ENCODE measurements at places on chromosomes 7 and 10.

DNA sequence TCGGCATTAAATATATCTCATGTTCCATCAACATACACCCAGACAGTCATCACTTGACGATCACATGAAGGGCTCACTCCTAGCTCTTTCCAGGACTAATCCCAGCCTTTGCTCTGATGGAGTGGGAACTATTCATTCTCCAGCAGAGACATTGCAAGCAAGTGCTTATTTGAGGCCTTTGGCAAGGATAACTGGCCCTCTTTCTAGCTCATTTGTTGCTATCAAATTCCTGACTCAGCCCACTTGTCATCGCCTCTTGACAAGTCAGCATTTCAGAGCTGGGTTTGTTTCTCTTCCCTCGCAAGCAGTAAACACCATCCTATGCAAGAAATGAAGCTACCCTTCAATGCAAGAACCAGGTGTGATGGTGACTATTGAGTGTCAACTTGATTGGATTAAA lies 1165.7 kb upstream of the AUTS2 start:
- no peak for DNase-seq

GRCh38 chr7:16564909-16565426 lies 38.3 kb downstream of the LRRC72 start:
- DNase-seq = no peak

GRCh38 chr10:109835257-109835656 lies 88.1 kb downstream of the XPNPEP1 start:
- DNase-seq = no peak

GRCh38 chr10:18351421-18351820 lies 211.2 kb downstream of the CACNB2 start:
- DNase-seq = no peak

DNA sequence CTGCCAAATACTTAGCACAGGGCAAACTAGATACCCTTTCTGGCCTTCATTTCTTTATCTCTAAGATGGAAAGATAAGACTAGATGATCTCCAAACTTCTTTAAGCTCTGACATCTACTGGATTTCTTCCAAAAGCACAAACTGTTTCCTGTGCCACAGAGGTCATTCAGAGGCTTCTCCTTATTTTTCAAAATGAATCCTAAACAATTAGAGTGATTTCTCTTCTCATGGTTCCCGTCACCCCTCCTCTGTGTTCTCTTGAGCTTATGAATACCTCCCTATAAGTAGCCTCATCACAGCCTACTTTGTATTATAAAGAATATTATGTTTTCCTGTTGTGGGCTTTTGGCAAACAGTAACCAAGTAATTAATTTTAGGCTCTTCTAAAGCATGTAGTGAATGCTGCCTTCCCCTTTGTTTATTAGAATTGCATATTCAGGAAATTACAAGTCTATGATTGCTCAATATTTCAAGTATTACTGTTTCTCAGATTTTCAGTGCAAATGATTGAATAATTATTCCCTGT lies 179.5 kb downstream of the REEP3 start:
- DNase-seq = no peak

GRCh38 chr7:25632616-25633015 lies 404.3 kb upstream of the NPVF start:
- DNase-seq = no peak

- DNase-seq = no peak
These were observed 8.5 kb downstream of the KCNMA1 start for GRCh38 chr10:77628906-77629730.

DNA sequence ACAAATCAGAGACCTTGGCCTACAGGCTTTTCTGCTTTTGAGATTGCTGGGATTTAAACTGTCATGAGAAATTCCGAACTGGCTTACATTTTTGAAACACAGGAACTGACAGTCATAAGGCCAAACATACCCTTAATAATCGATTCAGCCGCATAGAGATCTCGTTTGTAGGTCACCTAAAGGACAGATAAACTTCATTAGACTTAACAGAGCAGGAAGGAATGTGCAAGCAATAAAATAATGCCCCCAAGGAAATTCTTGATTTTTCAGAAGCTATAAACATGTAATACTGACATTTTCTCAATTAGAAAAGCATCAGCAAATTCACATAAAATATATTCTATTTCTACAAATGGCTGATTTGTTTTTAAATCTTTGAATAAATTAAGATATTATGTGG lies 120.0 kb downstream of the CRPPA start:
- no peak for DNase-seq

DNA sequence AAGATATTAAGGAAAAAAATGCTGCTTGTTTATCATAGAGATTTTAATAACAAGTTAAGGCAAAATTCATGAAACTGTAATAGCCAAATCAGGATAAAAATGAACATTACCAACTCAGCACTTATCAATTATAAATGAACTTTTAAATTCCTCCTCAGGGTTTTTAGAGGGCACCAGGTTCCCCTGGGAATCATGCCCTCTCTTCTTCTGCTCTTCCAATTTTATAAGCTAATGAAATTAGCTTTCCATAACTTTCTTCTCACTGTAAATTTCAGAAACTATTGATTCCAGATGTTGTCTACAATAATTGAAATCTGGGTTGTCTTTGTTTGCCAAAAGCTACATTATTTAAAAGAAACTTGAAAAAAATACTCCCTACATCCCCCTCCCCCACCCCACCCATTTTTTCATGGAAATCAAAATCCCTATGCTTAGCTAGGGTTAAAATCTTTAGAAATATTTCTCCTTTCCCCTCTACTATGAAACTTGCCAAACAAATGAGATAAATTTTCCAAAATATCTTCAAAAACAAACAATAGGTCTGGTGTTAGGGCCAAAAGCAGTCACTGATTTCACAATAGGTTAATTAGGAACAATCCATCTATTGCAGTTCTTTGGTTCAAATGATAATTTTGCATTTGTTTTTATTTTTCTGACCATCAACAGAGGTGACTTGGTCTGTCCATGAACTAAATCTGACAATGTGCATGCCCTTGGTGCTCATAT lies 187.7 kb downstream of the DOCK4 start:
- DNase-seq = no peak

Data from stimulated activated CD4-positive, alpha-beta T cell treated with anti-CD3 and anti-CD28 coated beads, Interleukin-4, amount 100 ng/mL, for 48 hours (primary cell).